ENCODE measurements at places on chromosomes 16 and 17. TPM values are rescaled to one million over a fixed set of nuclear protein-coding genes. Genes with fewer than 3 reads are reported as not detected.

- DNase-seq, result no peak
These were observed 84.1 kb upstream of the CDH13 start for GRCh38 chr16:82542714-82543113.

- DNase-seq, result no peak
These were observed 2.4 kb upstream of the C1QTNF8 start for GRCh38 chr16:1098266-1098991.

GRCh38 chr16:56108056-56108471 lies 83.2 kb upstream of the GNAO1 start:
- DNase-seq, result no peak

DNA sequence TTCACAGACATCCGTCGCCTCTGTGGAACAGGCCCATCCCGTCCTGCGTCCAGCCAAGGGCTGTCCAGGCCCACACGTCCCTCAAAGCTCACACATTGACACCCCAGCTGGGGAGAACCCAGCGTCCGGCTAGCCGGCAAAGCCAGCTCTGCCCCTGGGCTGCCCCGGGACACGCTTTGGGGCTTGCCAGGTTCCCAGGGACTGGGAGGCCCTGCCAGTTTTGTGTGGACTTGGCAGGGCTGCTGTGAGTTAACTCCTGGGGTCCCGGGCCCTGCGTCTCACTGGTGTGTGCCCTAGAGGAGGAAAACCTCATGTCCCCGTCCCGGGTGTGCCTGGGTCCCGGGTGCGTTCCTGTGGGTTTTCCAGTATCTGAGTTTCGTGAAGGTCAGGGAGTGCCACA lies 6.3 kb downstream of the SOX8 start:
- DNase-seq, result no peak

The TMC7 gene
- total RNA-seq, result 1.9 TPM

The SUPT4H1 gene
- 50.2 TPM for total RNA-seq

The OTOP3 gene
- not detected for total RNA-seq

The MMP2 gene
- 143 TPM for total RNA-seq

The KRT12 gene
- total RNA-seq, result not detected

Measured in Daoy (cell line).